ENCODE measurements at places on chromosomes 5 and 9.

DNA sequence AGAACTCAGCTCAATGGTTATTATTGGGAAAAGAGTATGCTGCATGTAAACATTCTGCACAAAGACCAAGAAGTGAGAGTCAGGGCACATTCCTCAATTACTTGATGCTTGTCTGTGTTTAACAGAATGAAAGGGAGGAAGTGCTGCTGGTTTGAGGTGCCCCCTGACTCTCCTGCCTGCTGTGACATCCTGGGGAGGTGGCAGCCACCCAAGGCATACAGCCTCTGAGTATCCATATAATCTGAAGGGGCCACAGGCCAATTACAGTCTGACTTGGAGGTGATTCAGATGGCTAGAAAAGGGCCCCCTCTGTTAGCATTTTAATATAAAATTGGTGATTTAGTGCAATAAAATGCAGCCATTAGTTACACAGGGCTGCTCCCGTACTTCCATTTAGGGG, 313.8 kb downstream of the ASTN2 start:
- DNase-seq: no peak

DNA sequence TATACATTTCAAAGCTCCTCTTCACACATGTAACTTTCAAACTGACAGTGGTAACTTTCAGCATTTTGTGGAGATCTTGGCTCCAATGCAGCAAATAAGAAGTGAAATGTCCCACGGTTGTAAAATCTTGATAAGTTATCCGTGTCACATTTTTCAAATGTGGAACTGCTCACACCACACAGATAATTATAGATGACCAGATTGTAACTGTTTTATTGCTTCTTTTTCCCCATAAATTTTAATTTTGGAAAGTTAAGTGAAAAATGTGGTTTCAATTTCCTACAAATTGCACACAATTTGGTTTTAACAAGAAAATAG, 347.1 kb downstream of the EBF1 start:
- no peak for DNase-seq

DNA sequence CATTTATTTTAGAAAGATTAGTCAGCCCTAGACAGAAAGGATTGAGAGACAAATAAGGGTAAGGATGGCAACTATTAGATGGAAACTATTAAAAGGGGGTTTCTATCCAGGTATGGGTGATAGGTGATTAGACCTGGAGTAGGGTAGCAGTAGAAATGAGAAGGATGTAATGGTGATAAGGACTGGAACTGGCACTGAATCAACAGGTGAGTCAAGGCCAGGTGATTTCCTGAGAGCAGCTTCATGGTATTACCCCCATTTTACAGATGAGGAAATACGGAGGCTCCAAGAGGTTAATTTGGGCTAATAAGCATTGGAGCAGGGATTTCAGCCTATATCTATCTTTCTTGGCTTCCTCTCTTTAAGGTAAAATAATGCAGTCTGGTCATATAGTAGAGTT, 55.7 kb downstream of the CAST start:
- no peak for DNase-seq

GRCh38 chr5:52342361-52342760, 445.4 kb upstream of the ITGA1 start:
- DNase-seq: no peak

GRCh38 chr9:87718852-87719612, 6.9 kb upstream of the CTSL start:
- no peak for DNase-seq

GRCh38 chr5:153797484-153797883, 241.2 kb downstream of the FAM114A2 start:
- DNase-seq: peak; percentile 15

- DNase-seq: no peak
Measured at GRCh38 chr5:125050926-125051325, 304.5 kb upstream of the ZNF608 start.

GRCh38 chr9:78923966-78924659, 627.2 kb downstream of the PSAT1 start:
- no peak for DNase-seq

- no peak for DNase-seq
Measured at GRCh38 chr9:86652736-86653135, 294.6 kb downstream of the GAS1 start.

- DNase-seq: no peak
Measured at GRCh38 chr9:133113163-133113948, 7.7 kb downstream of the RALGDS start.

DNA sequence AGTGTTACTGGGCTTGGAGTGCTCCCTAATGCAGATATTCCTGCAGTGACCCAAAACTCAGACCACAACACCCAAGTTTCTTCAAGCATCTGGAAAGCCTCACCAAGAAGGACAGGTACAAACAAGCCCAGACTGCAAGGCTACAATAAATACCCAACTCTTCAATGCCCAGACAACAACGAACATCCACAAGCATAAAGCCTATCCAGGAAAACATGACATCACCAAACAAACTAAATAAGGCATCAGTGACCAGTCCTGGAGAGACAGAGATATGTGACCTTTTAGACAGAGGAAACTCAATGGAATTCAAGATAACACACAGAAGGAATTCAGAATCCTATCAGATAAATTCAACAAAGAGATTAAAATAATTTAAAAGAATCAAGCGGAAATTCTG, 605.6 kb downstream of the PDE4D start:
- no peak for DNase-seq

DNA sequence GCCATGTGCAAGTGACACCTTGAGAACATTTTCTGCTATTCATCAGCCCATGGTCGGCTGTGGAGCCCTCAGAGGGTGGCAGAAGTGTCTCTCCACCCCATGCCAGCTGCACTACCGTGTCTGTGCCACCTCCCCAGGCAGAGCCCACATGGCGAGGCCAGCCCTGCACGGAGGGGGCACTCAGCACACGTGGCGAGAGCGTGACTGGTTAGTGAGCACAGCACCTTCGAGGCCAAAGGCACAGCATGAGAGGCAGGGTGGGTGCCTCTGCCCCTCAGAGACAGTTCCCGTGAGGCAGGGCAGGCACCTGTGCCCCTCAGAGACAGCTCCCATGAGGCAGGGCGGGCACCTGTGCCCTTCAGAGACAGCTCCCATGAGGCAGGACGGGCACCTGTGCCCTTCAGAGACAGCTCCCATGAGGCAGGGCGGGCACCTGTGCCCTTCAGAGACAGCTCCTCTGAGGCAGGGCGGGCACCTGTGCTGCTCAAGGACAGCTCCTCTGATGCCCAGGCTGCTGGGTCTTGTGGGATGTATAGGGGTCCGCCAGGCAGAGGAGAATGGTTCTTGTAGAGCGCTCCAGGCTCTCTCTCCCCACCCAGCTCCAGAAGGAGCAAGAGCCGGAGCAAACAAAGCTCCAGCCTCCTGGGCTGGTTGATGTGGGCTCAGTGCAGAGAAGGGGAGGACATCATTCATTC, 179.8 kb upstream of the PPP1R26 start:
- no peak for DNase-seq

GRCh38 chr9:96331236-96331947, 29.4 kb upstream of the HSD17B3 start:
- DNase-seq: no peak

DNA sequence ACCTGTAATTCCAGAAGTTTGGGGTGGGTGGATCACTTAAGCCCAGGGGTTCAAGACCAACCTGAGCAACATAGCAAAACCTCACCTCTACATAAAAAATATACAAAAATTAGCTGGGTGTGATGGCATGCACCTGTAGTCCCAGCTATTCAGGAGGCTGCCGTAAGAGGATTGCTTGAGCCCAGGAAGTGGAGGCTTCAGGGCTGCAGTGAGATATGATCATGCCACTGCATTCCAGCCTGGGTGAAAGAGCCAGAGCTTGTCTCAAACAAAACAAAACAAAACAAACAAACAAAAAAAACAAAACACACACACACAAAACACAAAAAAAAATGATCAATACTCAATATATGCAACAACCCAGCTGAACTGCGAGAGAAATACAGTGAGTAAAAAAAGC, 29.5 kb upstream of the TRIM14 start:
- no peak for DNase-seq

- DNase-seq: no peak
Measured at GRCh38 chr9:114414346-114414745, 26.6 kb upstream of the AKNA start.

- DNase-seq: no peak
Measured at GRCh38 chr5:68331192-68332079, 115.9 kb downstream of the PIK3R1 start.

DNA sequence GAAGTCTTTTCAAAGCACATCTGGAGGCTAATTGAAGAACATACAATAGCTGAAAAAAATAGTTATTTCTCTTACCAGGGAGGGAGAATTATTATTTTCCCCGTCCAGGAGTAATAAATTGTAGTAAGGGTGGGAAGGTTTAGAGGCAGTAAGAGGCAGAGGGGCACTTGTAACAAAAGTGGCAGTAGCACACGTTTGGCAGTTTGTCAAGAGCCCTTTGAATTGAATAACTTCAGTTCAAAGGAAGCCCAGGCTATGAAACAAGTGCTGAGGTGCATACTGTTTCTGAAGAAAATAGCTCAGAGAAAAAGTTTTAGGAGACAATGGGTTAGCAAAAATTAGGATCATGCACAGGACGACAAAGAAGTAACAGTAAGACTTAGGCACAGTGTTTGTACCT, 451.3 kb downstream of the LRRC70 start:
- DNase-seq: no peak

- DNase-seq: no peak
Measured at GRCh38 chr9:38428062-38428461, 3.8 kb upstream of the IGFBPL1 start.

DNA sequence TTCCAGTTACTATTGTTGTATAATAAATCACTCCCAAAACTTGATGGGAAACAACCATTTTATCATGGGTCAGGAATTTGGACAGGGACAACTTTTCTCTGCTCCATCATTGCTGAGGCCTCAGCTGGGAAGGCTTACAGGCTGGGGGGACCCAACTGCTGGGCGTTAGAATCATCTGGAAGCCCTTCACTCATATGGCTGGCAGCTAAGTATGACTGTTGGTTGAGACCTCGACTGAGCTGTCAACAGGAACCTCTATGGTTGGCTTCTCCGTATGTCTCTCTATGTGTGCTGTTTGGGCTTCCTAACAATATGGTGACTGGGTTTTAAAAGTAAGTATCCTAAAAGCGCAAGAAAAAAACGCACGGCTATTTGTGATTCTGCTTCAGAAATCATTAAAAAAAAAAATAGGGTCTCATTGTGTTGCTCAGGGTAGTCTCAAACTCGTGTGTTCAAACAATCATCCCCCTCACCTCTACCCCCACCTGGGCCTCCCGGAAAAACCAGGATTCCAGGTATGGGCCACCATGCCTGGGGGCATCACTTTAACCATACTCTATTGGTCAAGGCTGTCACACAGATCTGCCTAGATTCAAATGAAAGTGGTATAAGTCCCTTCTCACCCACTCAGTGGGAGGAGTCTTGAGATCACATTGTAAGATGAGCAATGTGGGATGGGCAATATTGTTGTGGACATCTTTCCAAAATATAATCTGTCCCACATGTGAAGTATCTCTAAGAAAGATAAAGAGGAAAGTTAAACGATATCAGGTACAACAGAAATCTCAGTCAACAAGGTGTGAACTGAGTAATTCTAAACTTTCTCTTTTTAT, 15.2 kb downstream of the FNBP1 start:
- DNase-seq: no peak

GRCh38 chr5:132484391-132484725, 6.2 kb downstream of the IRF1 start:
- no peak for DNase-seq

GRCh38 chr5:2848619-2849018, 97.1 kb upstream of the IRX2 start:
- no peak for DNase-seq

DNA sequence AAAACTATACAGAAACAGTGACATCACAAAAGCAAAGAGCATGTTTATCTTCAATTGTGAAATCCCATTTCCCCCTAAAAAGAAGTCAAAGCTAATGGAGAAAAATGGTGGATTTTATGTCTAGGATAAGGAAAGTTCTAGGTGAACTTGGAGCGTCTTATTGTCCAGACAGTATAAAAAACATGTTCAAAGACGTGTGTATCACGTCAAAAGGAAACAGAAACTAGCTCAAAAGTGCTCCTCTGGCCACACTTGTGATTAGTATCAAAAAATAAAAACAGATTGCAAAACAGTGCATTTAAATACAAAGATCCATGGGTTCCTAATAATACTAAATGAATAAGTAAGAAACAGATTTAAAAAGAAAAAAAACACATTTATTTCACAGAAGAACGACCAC, 568.9 kb downstream of the ANXA1 start:
- DNase-seq: no peak

DNA sequence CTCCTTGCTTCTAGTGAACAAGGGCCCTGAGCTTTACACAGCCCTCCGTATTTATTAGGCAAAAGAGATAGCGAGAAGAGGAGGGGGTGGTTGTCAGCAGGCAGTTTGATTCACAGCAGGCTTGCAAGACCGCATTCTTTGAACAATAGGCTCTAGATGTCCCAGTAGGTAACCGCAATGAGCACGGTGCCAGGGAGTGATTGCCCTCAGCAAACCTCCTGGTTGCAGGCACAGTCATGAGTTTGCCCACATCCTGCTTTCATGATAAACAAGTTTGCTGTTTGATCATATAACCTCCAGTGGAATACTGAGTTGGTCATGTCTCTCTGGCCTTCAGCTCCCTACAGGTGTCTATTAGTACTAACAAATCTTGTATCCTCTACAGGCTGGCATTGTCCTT, 66.1 kb downstream of the CACNA1B start:
- DNase-seq: no peak

GRCh38 chr5:142888469-142889085, 118.4 kb downstream of the ARHGAP26 start:
- no peak for DNase-seq

- no peak for DNase-seq
Measured at GRCh38 chr5:153565822-153566221, 75.4 kb downstream of the GRIA1 start.

- no peak for DNase-seq
Measured at GRCh38 chr5:87258507-87258906, 9.2 kb upstream of the RASA1 start.

- no peak for DNase-seq
Measured at GRCh38 chr5:55234121-55234700, 803 bp upstream of the CCNO start.

DNA sequence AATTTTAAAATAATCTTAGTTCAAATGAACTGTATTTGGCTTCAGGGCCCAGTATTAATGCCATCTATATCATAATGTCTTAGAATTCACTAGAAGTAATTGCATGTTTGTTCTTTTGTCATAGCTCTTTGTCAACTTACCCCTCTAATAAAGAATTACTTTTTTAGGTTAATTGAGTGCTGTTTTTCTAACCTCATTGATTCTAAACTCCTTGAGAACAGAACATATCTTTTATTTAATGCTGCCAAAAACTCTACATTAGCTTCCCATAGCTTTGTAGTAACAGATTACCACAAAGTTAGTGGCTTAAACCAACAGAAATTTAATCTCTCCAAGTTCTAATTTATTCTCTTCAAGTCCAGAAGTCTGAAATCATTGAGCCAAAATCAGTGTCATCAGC, 242.4 kb downstream of the LURAP1L start:
- DNase-seq: no peak
